ENCODE measurements at places on chromosomes 1 and 21.

DNA sequence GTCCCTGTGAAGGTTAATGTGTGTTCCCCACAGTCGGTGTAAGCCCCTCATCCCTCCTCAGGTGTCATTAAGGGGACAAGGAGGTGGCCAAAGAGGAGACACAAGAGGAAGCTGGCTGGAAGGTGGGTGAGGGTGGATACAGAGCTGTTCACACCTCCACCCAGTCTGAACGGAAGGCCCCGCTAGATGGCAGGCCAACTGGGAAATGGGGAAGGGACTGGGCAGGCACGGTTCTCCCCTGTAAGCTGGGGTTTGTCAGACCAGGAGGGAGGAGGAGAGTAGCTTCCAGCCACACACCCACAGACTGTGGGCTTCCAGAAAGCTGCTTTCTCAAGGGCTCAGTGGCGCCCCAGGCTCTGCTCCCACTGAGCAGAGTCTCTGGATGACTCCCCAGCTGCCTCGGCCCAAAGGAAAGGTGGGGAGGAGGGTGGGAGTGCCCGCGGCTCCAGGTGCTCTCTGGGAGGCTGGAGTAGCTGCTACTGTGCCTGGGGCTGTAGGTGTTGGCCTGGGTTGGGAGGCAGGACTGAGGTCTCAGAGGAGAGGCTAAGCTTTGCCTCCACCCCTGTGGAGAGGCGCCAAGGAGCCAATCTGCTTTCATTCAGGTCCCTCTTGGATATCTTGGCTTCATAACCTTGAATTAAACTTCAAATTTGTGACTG, 41.2 kb downstream of the PCP4 start:
- no peak for DNase-seq

GRCh38 chr1:162303004-162303344, 73.7 kb downstream of the SPATA46 start:
- DNase-seq, result no peak

DNA sequence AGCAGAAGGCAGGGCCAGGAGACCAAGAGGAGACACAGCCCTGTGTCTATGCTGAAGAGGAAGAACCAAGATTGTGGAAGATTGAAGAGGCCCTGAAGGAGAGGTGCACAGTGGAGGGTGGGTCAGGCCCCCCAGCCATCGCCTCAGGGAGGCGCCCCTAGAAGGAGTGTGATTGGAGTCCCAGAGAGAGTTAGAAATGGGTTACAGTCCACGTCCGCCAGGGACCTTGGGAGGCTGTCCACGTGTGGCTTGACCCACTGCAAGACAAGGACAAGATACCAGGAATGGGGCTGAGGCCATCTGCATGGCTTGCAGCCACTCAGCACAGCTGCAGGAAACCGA, 375.1 kb downstream of the NPHP4 start:
- peak; percentile 35 for DNase-seq

DNA sequence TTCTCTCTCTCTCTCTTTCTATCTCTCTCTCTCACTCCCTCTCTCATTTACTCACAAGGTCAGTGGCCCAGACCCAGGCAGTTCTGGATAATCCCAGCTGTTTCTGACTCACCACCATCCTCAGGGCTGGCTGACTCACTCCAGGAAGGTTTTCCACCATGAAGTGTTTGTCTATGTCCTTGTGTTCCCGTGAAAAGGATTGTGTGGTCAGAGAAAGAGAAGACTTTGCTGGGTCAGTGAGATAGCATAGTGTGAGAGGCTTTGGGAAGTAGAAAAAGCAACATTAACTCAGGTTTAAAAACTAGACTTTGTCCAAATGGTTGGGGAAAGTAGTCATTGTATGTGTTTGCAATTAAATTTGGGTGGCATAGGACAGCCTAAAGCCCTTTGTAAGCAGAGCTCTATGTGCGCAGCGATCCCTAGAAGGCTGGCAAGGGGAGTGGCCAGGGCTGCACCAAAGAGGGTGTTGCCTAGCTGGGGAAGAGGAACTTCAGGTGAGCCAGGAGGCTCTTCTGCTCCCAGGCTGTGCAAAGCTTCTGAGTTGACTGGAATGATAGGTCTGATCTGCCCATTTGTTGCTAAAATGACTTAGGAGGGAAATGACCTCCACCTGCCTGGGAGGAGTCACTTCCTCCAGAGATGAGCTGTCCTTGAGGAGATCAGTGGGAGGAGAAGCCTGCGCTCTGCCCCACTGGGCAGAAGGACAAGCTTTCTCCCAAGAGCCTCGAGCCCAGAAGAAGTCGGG, 4.9 kb upstream of the CAPN2 start:
- DNase-seq, result no peak

DNA sequence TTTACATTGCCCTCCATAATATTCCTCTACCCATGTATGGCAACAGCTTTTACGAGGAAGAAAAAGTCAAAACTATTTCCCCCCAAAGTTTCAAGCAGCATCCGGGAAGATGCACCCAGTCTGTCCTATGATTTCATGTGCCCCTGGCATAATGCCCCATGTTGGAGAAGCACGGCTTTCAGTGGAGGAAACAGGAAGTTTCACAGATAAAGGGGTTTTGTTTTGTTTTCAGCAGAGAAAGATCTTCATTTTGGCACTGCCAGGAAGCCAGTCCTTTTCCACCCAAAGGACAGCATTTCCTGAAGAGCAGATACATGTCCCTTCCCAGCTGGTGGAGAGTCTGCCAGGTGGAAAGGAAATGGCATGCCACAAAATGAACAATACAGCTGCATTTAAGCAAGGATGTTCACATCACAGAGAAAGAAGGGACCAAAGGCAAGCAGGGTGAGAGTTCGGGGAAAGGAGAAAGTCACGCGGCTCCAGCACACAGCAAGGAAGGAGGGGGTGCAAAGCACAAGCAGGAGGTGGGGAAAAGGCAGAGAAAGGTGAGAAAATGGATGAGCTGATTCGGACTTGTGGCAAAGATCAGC, 95.3 kb upstream of the HIVEP3 start:
- no peak for DNase-seq

GRCh38 chr21:45839274-45839673, 142.3 kb upstream of the COL6A1 start:
- DNase-seq, result no peak

DNA sequence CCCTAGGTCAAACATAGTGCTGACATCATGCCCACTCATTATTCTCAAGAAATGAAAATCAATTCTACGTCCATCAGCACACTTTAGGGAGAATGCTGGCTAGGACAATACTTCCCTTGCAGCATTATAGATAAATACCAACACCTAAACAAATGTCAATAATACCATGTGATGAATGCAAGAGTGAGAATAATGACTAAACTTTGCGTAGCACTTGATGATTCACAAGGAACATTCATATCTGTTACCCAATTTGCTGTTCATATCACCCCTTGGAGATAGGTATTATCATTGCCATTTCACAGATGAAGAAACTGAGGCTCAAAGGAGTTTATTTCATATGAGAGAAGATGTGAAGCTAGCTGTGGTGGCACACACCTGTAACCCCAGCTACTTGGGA, 24.8 kb upstream of the EPS15 start:
- no peak for DNase-seq

- no peak for DNase-seq
These were observed 96.9 kb upstream of the AKT3 start for GRCh38 chr1:243946946-243947345.

- DNase-seq, result no peak
These were observed 83.4 kb downstream of the ASH1L start for GRCh38 chr1:155479205-155479604.
